ENCODE measurements at places on chromosomes 11 and 22.

DNA sequence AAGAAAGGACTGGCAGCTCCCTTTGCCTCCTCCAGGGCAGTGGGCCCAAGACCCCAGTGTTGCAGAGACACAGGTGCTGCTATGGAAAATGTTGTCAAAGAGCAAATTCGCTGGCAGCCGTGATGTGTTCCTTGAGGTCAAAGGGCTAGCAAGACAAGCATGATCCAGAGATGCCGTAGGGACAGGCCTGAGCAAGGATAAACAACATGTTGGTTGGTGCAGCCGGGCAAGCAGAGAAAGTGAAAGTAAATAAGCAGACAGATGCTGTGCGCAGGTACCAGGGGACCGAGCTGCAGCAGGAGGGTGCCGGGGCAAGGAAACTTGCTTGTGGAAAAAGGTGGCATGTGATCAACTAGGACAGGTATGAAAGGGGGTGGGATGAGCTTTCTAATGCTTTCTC, 125.5 kb upstream of the NECTIN1 start:
- no peak for DNase-seq

DNA sequence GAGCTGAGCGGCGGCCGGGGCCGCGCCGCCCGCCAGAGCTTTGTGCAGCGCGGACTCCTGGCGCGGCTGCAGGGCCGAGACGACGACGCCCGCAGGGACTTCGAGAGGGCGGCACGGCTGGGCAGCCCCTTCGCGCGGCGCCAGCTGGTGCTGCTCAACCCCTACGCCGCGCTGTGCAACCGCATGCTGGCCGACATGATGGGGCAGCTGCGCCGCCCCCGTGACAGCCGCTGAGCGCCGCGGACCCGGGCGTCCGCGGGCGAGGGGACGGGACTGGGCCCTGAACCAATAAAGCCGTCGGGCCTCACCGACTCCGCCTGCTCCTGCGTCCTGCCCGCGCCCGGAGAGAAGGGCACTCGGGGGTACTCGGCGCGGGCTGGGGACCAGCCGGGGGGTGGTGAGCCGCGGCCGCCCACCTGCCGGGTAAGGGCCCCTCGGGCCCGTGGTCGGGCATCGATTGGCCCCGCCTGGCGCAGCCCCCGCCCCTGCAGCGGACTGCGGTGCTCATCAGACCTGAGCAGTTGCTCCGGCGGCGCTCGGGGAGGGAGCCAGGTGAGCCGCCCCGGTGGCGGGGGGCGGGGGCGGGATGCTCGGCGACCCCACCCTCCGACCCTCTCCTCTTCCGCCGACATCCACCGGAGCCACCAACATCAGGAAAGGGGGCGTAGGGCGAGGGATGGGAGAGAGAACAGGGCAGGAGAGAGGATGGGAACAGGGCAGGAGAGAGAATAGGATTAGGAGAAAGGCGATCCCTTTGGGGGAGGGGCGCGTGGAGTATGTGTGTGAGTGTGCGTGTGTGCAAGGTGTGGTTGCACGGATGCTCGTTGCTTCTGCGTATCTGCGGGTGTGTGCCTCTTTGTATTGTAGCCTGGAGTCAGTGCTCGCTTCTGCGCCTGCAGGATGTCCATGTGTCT, at the start of gene TMEM25:
Gene TMEM25, plus strand, starts transcription at position 510 of the 914 bp plus-strand sequence. CDS start 610 bp downstream, outside the sequence.
- peak; percentile 38 for DNase-seq

DNA sequence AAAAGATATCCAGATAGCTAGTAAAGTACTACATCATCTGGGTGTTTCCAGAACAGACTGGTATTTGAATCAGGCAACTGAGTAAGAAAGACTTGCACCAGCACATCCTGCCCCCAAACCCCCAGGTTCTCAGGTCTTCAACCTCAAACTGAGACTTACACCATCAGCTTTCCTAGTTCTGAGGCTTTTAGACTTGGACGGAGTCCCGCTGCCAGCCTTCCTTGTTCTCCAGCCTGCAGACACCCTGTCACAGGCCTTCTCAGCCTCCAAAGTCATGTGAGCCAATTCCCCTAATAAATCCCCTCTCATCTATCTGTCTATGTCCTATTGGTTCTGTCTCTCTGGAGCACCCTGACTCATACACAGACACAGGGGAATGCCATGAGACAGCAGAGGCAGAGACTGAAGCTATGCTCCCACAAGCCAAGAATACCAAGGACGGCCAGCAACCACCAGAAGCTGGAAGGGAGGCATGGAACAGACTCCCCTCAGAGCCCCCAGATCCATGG, 10.9 kb downstream of the SMCO4 start:
- no peak for DNase-seq

DNA sequence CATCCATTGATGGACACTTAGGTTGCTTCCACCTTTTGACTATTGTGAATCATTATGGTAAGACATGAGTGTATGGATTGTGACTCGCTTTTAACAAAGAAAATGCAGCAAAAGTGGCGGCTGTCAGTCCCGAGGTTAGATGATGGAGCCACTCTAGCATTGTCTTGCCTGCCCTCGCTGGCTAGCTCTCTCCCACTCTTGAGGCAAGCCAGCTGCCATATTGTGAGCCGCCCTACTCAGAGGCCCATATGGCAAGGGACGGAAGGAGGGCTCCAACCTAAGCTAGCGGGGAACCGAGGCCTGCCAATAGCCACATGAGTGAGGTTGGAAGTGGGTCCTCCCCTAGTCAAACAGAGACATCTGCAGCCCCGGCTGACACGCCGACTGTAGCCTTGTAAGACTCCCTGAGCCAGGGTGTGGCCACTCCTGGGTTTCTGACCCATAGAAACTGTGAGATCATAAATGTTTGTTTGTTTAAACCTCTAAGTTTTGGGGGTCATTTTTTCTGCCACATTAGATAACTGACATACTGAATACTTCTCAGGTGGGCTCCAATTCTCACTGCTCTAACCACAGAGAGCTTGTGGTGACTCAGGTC, 160.2 kb downstream of the LDLRAD3 start:
- no peak for DNase-seq

- DNase-seq: no peak
Measured at GRCh38 chr11:20278727-20279126, 84.8 kb upstream of the HTATIP2 start.

GRCh38 chr22:25540166-25540907, 24.1 kb upstream of the GRK3 start:
- DNase-seq: no peak

GRCh38 chr11:86091566-86091965, 22.7 kb upstream of the PICALM start:
- DNase-seq: no peak

- DNase-seq: no peak
Measured at GRCh38 chr11:68881320-68881719, 22.3 kb downstream of the MRPL21 start.

GRCh38 chr11:67255864-67256263, 10.4 kb upstream of the GRK2 start:
- no peak for DNase-seq

GRCh38 chr11:106413222-106413621, 335.8 kb downstream of the AASDHPPT start:
- DNase-seq: no peak

GRCh38 chr11:119318240-119319135, 1.6 kb upstream of the MCAM start:
- no peak for DNase-seq

DNA sequence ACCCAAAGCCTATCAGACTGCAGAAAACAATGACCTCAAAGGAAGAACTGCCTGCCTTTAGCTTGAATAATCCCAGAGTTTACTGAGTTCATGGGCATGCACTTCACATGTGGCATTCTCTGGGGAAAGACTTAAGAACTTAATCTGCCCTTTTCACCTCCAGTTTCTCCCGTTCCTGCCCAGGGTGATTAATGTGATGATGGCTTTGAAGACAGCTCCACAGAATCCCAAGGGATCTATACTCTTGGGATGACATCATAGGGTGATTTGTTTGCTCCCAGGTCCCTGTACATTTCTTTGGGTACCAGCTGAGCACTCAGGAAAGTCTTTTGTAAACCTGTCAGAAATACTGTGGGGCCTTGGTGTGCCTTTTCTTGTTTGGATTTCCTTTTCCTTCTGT, 14.0 kb downstream of the FJX1 start:
- DNase-seq: no peak

DNA sequence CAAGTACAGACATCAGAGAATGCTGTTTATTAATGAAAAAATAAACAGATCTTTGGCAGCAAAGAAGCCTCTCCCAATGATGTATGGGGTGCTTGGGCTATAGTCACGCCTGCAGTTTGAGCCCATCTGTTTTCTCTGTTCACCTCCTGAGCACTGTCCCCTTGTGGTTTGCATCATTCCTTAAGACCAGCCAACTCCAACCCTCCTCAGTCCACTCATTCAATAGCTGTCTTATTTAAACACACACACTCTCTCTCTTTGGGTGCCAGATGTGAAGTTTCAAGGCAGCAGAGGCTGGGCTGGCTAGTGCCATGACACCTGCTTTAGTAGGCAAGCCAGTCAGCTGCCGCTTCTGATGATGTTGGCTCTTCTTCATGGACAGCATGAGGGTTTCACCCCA, 58.1 kb downstream of the POLD3 start:
- DNase-seq: no peak

GRCh38 chr11:561148-562003, 606 bp downstream of the RASSF7 start:
- no peak for DNase-seq

DNA sequence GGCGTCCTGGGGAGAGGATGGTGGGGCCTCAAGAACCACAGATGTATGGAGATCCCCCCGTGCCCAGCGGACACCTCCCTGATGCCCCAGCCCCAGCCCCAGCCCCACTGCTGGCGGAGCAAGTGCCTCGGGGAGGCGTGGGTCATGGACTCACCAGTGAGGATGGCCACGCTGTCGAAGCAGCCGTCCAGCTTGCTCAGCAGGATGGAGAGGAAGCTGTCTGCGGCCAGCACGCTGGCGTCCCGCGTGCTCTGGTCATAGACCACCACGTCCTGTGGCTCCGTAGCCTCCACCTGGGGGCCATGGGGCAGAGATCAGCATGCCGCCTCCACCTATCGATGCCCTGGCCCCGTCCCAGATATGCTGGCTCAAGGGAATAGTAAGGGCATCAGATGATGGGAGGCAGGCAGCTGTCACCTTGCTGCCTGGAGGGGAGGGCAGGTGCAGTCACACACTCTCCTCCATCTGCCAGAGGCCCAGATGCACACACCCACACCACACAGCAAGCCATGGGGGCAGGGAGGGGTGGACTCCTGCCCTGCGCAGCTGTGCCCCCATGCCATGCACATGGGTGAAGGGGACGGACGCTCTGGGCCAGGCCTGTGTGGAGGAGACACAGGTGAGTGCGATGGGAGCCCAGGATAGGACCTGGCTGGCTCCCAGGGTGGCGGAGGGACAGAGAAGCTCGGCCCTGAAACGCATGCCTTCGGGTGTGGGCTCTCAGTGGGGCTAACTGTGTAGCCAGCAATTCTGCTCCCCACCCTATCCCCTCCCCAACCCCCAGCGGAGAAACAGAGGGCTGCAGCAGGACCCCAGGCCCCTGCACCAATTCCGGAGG, 8.2 kb downstream of the DUSP8 start:
- DNase-seq: no peak

GRCh38 chr22:23704062-23704461, 13.2 kb downstream of the RGL4 start:
- no peak for DNase-seq

GRCh38 chr22:28102151-28102812, 183.2 kb upstream of the PITPNB start:
- no peak for DNase-seq

DNA sequence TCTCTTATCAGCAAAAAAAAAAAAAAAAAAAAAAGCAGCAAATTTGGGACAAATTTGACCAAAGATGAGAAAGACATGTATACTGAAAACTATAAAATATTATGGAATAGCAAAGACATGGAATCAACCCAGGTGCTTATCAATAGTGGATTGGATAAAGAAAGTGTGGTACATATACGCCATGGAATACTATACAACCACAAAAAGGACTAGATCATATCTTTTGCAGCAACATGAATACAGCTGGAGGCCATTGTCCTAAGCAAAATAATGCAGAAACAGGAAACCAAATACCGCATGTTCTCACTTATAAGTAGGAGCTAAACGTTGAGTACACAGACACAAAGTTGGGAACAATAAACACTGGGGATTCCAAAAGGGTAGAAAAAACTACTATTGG, 1.8 kb upstream of the RNF141 start:
- DNase-seq: no peak

- DNase-seq: no peak
Measured at GRCh38 chr11:116406042-116406441, 366.7 kb downstream of the BUD13 start.

Measured in stimulated activated CD8-positive, alpha-beta memory T cell treated with anti-CD3 and anti-CD28 coated beads, Interleukin-7, amount 100 ng/mL, for 4 hours (primary cell).